Sigmoid colon (tissue), 7 donors: ENCODE measurements at places on chromosomes 13 and 19.

- no peak for DNase-seq
Observed at GRCh38 chr13:107824635-107825034, 390.7 kb downstream of the LIG4 start.

GRCh38 chr13:76889254-76889653 is 3.0 kb upstream of the KCTD12 start:
- DNase-seq, result no peak

- no peak for DNase-seq
Observed at GRCh38 chr19:48623556-48624066, 4.3 kb downstream of the SPHK2 start.

DNA sequence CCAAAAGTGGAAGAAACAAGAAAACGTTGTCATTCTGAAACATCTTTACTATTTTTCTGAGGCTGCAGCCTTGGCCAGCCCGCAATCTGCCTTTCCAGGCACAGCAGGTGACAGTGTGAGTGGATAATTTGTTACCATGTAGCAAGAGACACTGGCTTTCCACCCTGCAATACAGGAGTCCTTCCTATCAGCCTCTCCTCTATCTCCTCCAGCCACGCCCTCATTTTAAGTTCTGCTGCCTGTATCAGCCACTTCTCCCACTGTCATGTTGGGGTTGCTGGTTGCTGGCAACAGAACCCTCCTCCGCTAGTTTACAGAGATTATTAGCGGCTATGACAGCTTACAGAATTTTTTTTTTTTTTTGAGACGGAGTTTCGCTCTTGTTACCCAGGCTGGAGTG is 7.7 kb upstream of the LGALS7 start:
- DNase-seq, result no peak
